Urinary bladder (tissue), 4 donors: ENCODE measurements at places on chromosomes 11 and 22.

GRCh38 chr11:16155448-16155847 is 200.9 kb downstream of the SOX6 start:
- no peak for DNase-seq

DNA sequence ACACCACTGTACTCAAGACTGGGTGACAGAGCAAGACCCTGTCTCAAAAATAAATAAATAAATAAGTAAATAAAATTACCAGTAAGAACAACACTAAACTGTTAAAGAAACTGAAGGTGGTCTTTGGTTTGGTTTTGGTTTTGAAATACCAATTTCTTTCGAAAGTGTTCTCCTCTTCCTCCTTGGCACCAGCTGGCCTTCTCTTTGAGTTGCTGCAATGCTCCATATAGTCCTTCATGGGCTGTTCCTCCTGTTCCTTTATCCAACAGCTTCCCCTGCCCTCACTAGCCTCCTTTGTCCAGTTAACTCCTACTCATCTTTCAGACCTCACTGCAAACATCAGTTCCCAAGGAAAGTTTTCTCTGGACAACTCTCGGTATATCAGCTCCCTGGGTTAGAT is 5.0 kb upstream of the UVRAG start:
- DNase-seq, result no peak

DNA sequence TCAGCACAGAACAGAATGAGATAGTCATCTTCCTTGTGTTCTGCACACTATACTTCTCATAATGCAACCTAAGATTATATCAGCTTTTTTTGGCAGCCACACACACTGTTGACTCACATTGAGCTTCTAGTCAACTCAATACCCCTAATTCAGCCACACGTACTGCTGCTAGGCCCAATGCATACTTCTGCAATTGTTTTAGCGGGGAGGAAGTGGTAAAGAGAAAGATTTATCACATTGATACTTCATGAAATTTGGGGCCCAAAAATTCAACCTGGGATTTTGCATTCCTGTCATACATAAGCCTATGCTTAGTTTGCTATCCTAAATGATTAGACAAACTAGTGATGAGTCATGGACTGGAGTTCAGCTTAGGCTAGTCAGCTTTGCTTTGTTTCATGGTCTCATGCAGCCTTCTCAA is 8.6 kb upstream of the UPB1 start:
- no peak for DNase-seq

- DNase-seq, result no peak
Observed at GRCh38 chr11:45538939-45539338, 126.5 kb downstream of the CHST1 start.

GRCh38 chr11:1693327-1694063 is 3.5 kb upstream of the KRTAP5-6 start:
- no peak for DNase-seq

DNA sequence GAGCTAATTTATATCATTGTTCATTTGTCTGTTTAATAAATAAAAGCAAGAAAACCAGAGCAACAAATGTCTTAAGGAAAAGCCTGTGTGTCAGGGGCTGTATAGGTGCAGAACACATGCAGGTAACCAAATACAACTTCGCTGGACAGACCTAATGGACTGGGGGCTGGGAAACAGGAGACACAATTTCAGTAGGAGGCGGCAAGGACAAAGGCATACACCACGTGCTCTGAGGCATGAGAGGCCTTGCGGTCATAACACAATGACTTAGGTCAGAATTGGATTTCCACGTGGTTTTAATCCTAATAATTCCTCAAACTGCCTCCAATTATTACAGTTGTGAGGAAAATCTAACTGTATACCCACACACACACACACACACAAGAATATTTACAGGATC is 8.7 kb upstream of the GLB1L3 start:
- no peak for DNase-seq

DNA sequence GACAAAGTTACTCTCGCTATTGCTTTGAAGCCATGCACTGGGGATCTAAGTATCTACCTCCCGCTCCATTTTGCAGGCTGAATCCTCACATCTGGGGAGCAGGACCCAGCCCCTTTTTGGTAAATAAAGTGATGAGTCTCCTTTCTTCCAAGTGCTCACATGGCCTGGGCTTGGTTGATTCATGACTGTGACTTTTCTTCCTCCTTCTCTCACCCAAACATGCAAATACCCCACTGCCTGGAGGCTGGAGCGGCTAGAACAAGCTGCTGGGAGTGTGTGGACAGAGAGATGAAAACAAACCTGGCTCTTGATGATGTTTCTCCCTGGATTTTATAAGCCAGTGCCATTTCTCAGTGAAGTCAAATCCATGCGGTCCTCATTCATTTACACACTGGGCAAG is 72.7 kb downstream of the TRIM29 start:
- no peak for DNase-seq

DNA sequence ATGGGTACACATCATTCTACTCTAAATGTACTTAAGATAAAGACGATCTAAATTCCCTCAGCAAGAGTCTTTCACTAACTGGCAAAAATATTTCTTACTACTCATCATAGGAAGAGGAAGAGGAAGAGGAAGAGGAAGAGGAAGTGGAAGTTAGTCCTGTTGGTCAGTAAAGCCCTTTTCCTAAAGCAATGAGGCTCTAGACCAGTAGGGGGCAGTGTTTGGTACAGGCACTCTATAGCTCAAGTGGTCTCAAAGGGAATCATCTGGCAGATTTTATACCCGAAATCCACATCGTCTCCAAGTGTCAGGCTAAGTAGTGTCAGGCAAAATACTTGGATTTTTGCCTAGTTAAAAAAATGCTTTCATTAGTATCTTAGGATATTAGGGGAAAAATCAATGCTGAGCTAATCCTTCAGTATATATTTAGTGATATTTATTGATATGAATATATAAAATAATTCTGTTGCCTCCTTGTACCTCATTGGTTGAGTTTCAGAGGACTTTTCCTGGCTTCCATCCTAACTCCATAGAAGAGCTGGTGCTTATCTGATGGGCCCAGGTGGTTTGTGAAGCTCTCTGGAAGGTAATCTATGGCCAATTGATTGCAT is 7.7 kb downstream of the BLID start:
- DNase-seq, result no peak

DNA sequence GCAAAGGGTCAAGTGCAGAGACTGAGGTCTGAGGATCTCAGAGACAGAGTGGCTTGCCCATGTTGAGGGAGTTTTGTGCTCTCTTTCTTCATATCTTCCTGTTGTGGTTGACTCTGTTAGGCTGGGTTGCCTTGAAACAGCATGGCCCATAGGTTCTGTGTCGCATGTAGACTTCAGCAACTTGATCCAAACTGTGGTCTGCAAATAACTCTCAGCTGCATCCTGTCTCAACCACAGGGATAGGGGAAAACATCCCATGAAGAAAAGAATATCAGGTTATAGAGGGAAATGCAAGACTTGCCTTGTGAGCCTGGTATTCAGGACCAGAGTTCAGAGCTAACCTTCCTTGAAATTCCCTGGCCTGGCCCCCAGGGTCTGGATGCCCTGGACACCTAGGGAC is 69.4 kb downstream of the FLI1 start:
- no peak for DNase-seq

DNA sequence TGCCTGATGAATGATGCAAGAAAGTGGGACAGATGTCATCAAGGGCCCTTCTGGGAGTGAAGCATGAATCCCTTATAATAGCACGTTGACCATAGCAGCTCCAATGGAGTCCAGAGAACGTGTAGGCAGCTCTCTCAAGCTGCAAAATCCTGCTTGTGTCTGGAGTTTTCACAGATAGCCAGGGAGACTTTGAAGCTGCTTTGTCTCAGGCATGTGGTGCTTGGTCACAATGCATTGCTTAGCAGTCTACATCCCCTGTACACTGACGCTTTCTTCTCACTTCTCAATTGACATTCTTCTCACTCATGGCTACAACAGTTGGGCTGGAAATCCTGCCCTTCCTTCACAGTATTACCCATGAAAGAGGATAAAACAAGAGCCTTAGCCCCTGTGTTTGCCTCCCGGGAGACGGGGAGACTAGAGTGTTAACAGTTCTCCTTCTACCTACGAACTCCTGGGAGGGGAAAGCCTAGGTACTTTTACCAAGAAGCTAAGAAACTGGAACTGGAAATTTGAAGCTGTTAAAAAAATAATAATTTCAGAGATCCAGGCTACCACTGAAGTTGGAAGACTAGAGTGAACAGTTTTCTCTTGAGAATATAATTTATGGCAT is 20.7 kb upstream of the MMP7 start:
- no peak for DNase-seq

GRCh38 chr11:130706572-130706971 is 209.7 kb downstream of the SNX19 start:
- DNase-seq, result no peak

DNA sequence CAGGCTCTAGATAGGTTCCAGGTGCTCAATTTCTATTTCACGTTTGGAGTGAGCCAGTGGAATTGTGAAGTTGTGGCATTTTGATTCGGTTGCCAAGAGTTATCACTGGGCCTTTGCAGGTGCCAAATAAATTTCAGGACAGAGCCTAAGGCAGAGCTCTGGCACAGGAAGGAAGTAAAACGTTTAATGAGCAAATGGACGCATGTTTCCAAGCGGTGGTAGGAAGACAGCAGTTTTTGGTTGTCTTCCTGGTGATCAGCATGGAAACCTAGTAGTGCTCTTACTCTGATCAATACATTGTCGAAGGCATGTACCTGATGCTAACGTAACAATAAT is 452 bp downstream of the BIRC3 start:
- DNase-seq, result no peak

GRCh38 chr11:45058647-45058950 is 87.8 kb upstream of the PRDM11 start:
- DNase-seq, result no peak

- DNase-seq, result no peak
Observed at GRCh38 chr22:22446517-22446916, 62.0 kb downstream of the ZNF280B start.

DNA sequence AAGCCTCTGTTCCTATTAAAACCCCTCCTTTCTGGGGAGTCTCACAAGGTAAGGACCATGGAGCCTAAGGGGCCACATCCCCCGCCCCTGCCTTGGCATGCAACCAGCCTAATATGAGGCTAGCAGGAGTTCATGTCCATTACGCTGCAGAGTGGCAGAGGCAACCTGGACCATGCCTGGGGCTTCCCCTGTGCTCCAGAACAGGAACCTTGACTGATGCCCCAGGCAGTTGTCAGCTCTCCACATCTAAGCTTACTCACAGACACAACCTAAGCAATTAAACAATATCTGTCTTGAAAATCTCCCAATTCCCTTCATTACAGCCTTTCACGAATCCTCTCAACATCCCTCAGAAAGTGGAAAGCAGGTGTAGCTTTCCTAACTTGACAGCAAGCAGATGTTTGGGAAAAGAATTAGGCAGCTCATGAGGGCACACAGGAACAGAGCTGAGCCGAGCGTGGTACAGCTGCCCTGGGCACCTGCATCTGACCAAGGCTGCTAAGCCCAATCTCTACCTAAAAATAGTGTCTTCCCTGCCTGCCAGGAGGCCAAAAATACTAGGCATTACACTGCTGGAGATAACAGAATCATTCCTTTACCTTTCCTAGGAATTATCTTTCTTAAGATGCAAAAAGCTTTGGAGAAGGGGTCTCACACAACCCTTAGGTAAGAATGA is 20.8 kb downstream of the C11orf71 start:
- no peak for DNase-seq

- no peak for DNase-seq
Observed at GRCh38 chr11:8610532-8611116, 16.6 kb upstream of the STK33 start.

DNA sequence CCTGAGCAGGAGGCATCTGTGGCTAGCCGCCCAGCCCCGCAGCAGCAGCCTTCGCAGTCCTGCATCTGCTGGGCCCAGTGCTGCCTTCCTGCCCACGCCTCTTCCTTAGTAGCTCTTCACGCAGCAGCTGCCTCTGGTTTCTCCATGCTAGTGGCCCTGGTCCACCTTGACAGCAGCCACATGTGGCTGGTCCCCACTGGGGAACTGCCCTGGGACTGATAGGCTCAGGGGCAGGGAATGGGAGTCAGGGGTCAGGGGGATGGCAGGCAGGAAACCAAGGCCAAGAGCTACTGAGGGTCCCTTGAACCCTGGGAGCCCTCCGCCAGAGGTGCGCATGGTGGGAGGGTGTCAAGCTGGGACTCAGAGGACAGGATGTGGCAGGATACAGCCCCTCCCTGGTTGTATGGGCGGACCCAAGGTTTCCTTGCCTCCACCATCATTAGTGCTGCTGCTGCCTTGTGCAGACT is 99.4 kb upstream of the PITPNB start:
- DNase-seq, result no peak

DNA sequence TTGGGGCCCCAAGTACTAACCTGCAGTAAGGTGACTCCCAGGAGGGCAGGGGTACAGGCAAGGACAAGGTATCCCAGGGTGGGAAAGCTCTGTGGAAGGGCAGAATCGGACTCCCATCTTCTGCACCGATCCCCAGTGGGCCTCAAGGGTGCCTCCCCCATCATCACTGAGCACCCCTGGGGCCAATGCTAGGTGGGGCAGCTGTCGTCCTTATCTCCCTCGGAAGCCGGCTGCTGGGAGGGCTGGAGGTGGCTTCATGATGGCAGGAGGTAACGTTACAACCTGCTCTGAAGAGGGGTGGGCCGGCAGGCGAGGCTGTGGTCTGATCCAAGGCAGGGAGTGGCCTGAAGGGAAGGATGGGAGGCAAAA is 87.6 kb upstream of the LINC01488 start:
- no peak for DNase-seq

DNA sequence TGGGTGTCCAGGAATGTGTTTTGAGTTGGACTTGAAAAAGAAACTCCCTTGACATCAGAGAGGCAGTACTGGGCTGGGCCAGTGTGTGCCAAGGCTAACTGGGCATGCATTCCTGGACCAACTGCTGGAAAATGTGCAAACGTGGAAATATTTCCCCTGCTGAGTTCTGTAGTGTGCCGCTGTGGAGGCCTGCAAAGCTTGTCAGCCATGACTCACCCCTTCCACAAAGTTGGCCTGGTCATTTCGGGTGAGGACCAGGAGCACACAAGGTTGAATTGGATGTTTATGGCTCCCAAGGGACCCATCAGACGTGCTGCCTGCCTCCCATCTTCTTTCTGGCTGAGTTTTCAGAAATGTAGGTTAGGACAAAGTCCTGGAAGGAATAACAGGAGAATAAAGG is 513.1 kb downstream of the MIAT start:
- DNase-seq, result no peak

GRCh38 chr11:36249246-36249645 is 40.0 kb downstream of the COMMD9 start:
- DNase-seq, result no peak

DNA sequence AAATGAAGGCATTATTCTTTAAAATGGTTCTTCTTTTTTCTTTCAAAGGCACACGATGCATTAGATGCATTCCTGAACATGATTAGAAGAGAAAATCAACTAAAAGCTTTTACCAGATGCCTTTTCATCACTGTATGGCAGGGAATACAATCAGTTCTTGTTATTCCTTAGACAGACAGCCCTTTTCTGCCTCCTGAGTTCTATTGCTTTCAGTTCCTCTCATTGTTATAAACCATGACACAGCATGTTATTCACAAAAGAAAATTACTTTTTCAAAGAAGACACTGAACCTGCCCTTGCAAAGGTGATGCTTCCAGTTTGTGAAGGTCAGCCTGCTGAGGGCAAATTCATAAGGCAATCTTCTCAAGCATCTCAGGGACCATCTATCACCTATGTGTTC is 70.1 kb downstream of the FAM181B start:
- DNase-seq, result no peak
